Stimulated activated CD4-positive, alpha-beta T cell treated with anti-CD3 and anti-CD28 coated beads, Interleukin-4, amount 100 ng/mL, for 1 hour (primary cell): ENCODE measurements at places on chromosomes 6 and 20.

- no peak for DNase-seq
These were observed 79.3 kb upstream of the NAA20 start for GRCh38 chr20:19937651-19938420.

DNA sequence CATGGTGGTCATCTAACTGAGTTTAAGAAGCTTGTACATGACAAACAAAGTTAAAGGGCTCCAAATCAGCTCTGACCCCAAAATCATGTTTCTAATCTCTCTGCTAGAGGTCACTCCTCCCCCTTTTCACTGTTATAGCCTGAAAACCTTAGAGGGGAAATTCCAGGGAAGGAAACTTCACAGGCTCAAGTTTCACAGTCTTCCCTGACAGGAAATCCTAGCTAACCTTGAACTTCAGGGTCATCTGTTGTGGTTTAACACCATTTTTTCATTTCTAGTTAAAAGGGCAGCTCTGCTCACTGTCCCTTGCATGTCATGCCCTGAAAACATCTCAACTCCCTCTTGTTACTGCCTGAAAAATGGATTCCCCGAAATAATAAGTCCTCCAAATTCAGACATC is 104.4 kb upstream of the BMP2 start:
- DNase-seq, result no peak

- DNase-seq, result no peak
These were observed 94.2 kb upstream of the KCNK16 start for GRCh38 chr6:39416728-39417127.

DNA sequence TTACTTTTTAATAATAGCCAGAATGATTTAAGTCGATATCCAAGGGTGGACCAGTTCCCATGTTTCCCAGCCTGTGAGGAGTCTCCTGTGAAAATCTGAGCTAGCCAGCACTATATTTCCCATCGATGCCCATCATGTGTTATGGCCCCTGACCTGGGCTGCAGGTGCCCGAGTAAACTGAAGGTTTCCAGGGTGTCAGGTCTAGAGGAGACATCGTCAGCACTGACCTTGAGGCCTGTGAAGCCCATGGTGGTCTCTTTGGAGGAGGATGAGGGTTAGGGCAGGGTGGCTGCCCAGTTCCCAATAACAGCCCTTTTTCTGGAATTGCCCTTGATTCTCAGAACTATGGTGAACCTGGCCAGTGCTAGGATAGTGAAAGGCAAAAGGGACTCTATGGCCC is 63.0 kb upstream of the TOP1 start:
- no peak for DNase-seq

DNA sequence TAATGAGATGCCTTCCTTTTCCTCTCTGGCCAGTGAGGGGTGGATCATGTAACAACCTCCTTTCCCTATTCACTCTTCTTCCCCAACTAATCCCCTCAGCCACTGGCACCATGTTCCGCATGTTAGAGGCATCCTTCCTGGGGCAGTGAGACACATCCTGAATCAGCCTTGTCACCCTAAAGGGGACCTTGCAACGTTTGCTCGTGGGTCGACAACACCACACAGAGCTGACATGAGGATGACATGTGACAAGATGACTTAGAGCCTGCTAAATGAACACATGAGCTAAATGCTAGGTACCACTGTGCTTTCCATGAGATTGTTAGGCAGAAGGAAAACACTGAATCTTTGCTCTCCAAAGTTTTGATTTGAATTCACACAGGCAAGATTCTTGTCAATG is 129.2 kb downstream of the ATXN1 start:
- DNase-seq, result no peak

DNA sequence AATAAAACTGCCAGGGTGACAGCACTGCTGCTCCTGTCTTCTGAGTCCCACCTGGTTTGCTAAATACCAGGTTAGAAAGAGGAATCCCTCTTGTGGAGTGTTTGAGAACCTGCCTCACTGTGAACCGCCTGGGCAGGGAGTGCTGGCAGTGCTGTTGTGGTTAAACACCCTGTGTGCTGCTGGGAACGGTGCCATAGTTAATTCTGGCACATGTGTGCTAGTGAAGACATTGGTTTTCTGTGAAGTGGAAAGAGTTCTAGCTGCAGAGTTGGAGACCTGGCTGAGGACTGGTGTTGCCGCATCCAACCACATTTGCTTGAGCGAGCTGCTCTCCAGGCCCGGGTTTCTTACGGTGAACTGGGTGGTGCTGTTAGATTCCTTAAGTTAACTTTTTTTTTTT is 72.7 kb downstream of the IGF2R start:
- no peak for DNase-seq

GRCh38 chr20:48458003-48458377 is 369.8 kb downstream of the PREX1 start:
- DNase-seq, result no peak

GRCh38 chr6:31829633-31830283 is 2.2 kb downstream of the HSPA1B start:
- DNase-seq, result no peak

DNA sequence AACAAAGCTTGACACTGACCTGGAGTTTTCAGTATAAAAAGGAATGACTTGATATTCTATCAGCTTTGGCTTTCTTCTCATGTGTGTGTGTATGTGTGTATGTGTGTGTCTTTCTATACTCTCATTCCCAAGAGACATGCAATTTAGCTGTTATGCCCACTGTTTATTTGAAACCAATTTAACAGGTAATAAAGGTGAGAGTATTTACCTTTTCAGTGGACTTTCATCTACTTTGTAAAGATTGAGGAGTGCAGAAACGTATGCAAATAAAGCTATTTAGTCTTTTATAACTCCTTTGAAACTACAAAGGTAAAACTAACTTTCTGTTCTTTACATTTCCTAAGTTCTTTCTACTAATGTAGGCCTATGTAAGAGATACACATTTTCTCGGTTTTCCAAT is 103.5 kb upstream of the HS3ST5 start:
- no peak for DNase-seq

DNA sequence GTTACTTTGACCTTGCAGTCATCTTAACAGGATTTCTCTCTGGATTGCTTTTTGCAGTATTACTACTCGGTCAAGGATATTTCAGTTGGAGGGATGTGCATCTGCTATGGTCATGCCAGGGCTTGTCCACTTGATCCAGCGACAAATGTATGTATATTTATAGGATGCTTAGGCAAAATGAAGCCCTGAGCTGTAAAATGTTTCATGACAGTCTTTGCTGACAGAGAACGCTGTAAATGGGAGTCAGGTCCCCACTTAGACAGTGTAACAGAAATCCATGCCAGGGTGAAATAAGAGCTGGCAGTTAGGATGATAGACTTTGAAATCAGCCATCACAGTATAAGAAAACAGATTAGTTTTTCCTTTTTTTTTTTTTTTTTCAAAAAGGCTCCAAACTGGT is 264.0 kb downstream of the LAMA2 start:
- no peak for DNase-seq

DNA sequence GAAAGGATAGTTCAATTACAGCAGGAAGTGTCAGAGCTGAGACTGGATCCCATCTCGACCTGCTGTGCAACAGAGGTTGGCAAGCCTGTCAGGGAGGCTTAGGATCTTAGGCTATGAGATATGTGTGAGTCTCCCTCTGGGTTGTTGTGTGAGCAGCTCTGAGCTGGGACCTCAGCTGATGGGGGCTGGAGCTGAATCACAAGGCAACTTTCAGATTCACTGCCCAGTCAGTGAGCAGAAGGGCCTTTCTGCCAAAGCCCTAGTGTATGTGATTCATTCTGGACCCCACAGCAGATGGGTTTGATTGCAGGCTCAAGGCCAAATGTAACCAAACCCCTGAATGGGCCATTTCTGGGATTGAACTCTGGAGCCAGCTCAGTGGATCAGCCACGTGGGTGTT is 4.5 kb downstream of the PI3 start:
- DNase-seq, result no peak
